ENCODE measurements at places on chromosomes 11 and 22. TPM values are rescaled to one million over a fixed set of nuclear protein-coding genes. Genes with fewer than 3 reads are reported as not detected.

GRCh38 chr22:38177926-38178604 lies 3.6 kb downstream of the PLA2G6 start:
- no peak for DNase-seq
- H3K27me3 ChIP-seq: no peaks in the 10 kb centered on the region
- H3K4me3 ChIP-seq: no peak overlapping the region
- no peaks in the 10 kb centered on the region for H3K36me3 ChIP-seq
- peak overlapping the region; percentile 98 for H3K27ac ChIP-seq
- no peaks in the 10 kb centered on the region for H3K4me1 ChIP-seq

DNA sequence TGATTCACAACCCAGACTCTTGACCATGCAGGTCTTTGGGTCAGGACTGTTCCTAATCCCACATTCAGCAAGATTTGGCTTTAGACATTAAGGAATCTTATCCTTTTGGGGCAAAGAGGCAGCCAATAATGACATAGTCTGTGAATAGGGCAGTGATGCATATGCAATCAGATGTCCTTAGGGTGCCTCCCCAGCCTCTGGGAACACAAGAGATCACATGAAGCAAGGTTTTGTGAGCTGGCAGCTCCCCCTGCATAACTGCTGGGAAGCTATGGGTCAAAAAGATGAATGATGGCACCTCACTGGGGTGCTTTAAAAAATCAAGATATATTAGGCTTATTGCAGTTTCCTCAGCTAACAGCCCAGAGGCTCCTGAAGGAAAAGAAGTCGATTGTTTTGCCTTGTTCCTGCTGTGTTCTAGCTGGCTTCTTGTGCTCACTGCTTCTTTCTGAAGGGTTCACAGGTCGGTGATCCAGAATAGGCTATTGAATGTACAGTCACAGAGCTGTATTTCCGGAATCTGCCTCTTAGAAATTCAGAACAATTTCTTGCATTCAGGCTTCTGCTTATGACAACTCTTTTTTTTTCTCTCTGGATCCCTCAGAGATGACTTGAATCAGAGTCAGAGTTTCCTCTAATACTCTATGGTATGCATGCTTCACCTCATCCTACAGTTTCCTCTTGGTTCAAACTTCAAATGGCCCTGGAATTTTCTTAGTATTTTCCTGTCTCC lies 31.7 kb downstream of the INSC start:
- H3K4me3 ChIP-seq: no peak overlapping the region
- no peaks in the 10 kb centered on the region for H3K27me3 ChIP-seq
- H3K4me1 ChIP-seq: no peaks in the 10 kb centered on the region
- H3K27ac ChIP-seq: no peak overlapping the region
- no peak for DNase-seq
- H3K36me3 ChIP-seq: no peaks in the 10 kb centered on the region

GRCh38 chr11:11215058-11215815 lies 137.8 kb downstream of the CSNK2A3 start:
- no peaks in the 10 kb centered on the region for H3K36me3 ChIP-seq
- no peak for DNase-seq
- no peaks in the 10 kb centered on the region for H3K27me3 ChIP-seq
- H3K4me1 ChIP-seq: no peaks in the 10 kb centered on the region
- H3K4me3 ChIP-seq: no peak overlapping the region
- no peak overlapping the region for H3K27ac ChIP-seq

- H3K4me3 ChIP-seq: no peak overlapping the region
- H3K27me3 ChIP-seq: no peaks in the 10 kb centered on the region
- no peaks in the 10 kb centered on the region for H3K36me3 ChIP-seq
- H3K27ac ChIP-seq: no peak overlapping the region
- no peak for DNase-seq
- H3K4me1 ChIP-seq: no peaks in the 10 kb centered on the region
Measured at GRCh38 chr11:77003963-77004362, 30.2 kb upstream of the B3GNT6 start.

DNA sequence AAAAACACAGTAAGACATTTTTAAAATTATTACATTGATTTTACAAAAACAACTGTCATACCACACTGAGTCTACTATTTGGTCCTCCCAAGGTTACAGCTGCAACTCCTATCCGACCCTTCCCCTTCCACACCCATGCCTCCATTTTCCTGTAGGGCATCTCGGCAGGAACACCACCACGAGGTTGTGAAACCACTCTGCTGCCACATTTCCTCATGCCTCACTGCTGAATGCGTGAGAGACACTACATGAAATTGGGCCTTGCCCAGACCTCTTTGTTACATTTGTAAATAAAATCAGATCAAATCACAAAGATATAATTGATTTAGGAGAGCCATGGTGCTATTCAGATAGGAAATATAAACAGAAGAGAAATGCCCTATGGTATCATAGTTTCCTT lies 2.0 kb downstream of the ARHGAP32 start:
- H3K27me3 ChIP-seq: no peaks in the 10 kb centered on the region
- no peaks in the 10 kb centered on the region for H3K36me3 ChIP-seq
- H3K4me1 ChIP-seq: no peaks in the 10 kb centered on the region
- H3K27ac ChIP-seq: no peak overlapping the region
- no peak for DNase-seq

- H3K27ac ChIP-seq: no peak overlapping the region
- H3K4me1 ChIP-seq: no peaks in the 10 kb centered on the region
- H3K4me3 ChIP-seq: no peak overlapping the region
Measured at GRCh38 chr11:96168623-96169022, 174.4 kb downstream of the MAML2 start.

DNA sequence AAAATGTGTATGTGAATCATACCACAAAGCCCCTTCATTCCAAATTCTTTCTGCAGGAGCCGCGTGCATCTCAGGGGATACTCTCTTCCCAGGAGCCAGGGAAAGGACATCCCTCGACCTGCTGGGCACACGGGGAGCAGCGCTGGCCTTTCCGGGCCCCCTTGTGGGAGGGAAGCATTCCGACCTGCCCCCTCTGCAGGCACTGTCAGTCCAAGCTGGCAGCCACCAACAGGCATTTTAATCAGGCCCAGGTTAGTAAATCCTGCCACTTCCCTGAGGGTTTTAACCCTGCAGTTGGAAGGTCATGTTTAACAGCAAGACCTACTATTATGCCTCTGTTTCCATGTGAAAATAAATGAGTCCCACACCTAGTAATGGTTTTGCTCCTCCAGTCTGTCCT lies 391.5 kb downstream of the SHANK2 start:
- H3K27ac ChIP-seq: no peak overlapping the region
- H3K4me1 ChIP-seq: no peaks in the 10 kb centered on the region
- H3K36me3 ChIP-seq: no peaks in the 10 kb centered on the region
- DNase-seq: no peak

- DNase-seq: no peak
- no peaks in the 10 kb centered on the region for H3K36me3 ChIP-seq
- no peaks in the 10 kb centered on the region for H3K27me3 ChIP-seq
Measured at GRCh38 chr22:30030329-30030728, 49.9 kb upstream of the HORMAD2 start.

- H3K4me1 ChIP-seq: peaks cover 79% of the 10 kb centered on the region
- DNase-seq: no peak
- H3K36me3 ChIP-seq: no peaks in the 10 kb centered on the region
- H3K27ac ChIP-seq: peak overlapping the region; percentile 73
- H3K27me3 ChIP-seq: no peaks in the 10 kb centered on the region
Measured at GRCh38 chr22:50399751-50400331, 56.7 kb downstream of the PPP6R2 start.

GRCh38 chr11:79744941-79745340 lies 304.1 kb upstream of the TENM4 start:
- H3K36me3 ChIP-seq: no peaks in the 10 kb centered on the region
- no peak overlapping the region for H3K27ac ChIP-seq
- no peaks in the 10 kb centered on the region for H3K4me1 ChIP-seq
- DNase-seq: no peak

- H3K27me3 ChIP-seq: no peaks in the 10 kb centered on the region
- no peak for DNase-seq
- no peak overlapping the region for H3K4me3 ChIP-seq
Measured at GRCh38 chr11:117649296-117650055, 147.5 kb downstream of the DSCAML1 start.

GRCh38 chr11:113105592-113105991 lies 144.4 kb downstream of the NCAM1 start:
- no peak overlapping the region for H3K27ac ChIP-seq
- no peaks in the 10 kb centered on the region for H3K27me3 ChIP-seq
- DNase-seq: no peak
- H3K4me1 ChIP-seq: no peaks in the 10 kb centered on the region
- H3K36me3 ChIP-seq: no peaks in the 10 kb centered on the region

- H3K27me3 ChIP-seq: no peaks in the 10 kb centered on the region
- H3K4me3 ChIP-seq: peak overlapping the region; percentile 58
- H3K4me1 ChIP-seq: no peaks in the 10 kb centered on the region
- DNase-seq: peak; percentile 46
- H3K36me3 ChIP-seq: no peaks in the 10 kb centered on the region
Measured at GRCh38 chr22:39349506-39349966, 255 bp upstream of the SYNGR1 start.

DNA sequence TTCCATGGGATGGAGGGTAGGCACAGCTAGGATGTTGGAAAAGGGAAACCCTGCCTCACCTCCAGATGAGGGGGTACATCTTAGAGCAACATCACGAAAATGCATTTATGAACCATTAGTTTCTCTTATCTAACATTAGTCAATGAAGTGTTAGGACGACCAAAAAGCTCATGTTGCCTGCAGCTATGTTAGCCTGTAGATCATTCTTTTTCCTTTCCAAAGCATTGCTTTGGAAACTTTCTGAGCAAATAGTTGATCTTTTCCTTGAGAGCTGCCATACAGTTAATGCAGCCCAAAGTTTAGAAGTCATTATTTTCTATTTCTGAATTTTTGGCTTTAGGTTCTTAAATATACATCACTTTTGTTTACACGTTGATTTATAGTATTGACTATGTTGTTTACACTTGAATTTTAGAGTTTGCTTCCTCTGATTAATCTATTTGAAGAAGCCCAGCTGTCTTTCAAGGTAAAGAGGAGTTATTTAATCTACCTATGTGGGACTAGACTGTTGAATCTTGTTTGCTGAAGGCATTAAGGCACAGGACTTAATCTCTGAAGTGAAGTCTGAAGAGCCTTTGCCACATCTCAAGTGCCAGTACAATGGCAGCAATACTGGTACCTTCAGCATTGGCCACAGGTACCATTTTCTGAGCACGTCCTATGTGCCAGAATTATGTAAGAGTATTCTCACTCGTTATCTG lies 11.0 kb downstream of the POU2AF3 start:
- no peak overlapping the region for H3K27ac ChIP-seq
- H3K36me3 ChIP-seq: no peaks in the 10 kb centered on the region
- H3K27me3 ChIP-seq: no peaks in the 10 kb centered on the region

DNA sequence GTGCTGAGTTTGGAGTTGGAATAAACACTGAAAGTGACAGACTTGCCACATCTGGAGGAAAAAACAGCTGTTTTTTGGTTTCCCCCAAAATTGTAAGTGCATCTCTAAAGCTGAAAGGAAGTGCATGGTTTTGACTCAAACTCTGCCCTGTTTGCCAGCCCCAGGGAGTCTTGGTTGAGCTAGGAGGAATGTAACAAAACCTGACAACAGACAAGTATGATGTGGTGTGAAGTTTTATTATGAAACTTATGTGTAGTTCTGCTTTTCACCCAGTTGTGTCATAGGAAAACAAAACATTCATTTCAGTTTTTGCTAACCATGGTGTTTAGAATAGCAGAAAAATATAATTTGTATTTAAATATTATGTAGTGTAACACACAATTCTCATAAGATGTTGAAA lies 31.7 kb upstream of the PDE3B start:
- H3K4me1 ChIP-seq: peaks cover 8% of the 10 kb centered on the region
- H3K4me3 ChIP-seq: no peak overlapping the region
- H3K36me3 ChIP-seq: no peaks in the 10 kb centered on the region
- H3K27ac ChIP-seq: no peak overlapping the region
- DNase-seq: no peak

GRCh38 chr11:83312430-83312829 lies 26.3 kb upstream of the CCDC90B start:
- no peak for DNase-seq
- H3K27ac ChIP-seq: no peak overlapping the region
- no peaks in the 10 kb centered on the region for H3K36me3 ChIP-seq
- H3K4me1 ChIP-seq: no peaks in the 10 kb centered on the region
- H3K27me3 ChIP-seq: no peaks in the 10 kb centered on the region

DNA sequence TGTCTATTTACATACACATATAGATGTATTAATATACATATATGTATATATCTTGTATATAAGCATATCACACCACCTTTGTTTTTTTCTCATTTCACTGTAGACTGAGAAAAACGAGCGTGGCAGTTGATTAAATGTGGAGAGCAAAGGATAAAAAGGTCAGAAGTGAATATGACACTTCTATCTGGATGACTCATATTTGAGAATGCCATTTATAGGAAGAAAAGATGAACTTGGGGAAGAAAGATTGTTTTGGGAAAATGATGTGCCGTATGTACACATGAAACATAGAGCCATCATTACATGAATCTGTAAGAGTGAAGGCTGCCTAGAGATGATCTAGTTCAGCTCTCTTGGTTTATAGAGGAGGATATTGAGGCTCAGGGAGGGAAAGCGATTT lies 28.7 kb downstream of the AMOTL1 start:
- peaks cover 14% of the 10 kb centered on the region for H3K36me3 ChIP-seq
- peak overlapping the region; percentile 44 for H3K4me3 ChIP-seq
- H3K27me3 ChIP-seq: no peaks in the 10 kb centered on the region

DNA sequence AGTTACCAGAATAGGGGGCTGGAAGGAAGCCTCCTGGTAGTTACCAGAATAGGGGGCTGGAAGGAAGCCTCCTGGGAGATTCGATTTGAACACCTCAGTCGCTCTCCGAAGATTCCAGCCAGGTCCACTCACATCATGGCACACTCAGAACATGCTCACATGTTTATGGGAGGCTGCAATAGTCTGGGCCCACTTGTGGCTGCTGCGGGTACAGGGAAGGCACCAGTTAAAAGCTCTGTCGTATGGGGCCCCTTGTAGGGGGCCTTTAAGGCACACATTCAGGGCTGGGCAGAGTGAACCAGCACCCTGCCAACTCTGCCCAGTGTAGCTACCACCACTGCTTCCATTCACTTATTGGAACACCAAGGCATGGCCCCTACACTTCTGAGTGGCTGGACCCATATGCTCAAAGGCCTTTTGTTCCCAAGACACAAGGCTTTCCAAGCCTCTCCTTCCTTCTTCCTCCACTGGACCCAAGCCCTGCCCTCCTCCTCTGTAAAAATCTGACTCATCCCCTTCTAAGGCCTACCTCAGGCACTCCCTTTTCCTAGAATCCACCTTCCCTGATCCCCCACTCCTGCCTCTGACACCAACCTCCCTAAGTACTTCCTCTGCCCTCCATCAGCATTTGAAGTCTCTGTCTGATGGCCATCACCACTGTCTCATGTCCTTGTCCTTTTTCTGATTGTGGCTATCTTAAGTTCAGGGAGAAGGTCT lies 28.0 kb downstream of the USP35 start:
- H3K27me3 ChIP-seq: no peaks in the 10 kb centered on the region
- no peak overlapping the region for H3K4me3 ChIP-seq
- no peaks in the 10 kb centered on the region for H3K4me1 ChIP-seq
- DNase-seq: no peak

The RPS13 gene
- total RNA-seq: 339 TPM

- no peaks in the 10 kb centered on the region for H3K27me3 ChIP-seq
- H3K27ac ChIP-seq: no peak overlapping the region
- no peaks in the 10 kb centered on the region for H3K36me3 ChIP-seq
- H3K4me1 ChIP-seq: no peaks in the 10 kb centered on the region
Measured at GRCh38 chr11:118939404-118939915, 13.7 kb upstream of the BCL9L start.

The P2RX3 gene
- total RNA-seq: 2.1 TPM

Measured in right lobe of liver (tissue), 6 donors.